Epithelial cell of proximal tubule (primary cell): ENCODE measurements at places on chromosomes 13 and 19. TPM values are rescaled to one million over a fixed set of nuclear protein-coding genes. Genes with fewer than 3 reads are reported as not detected.

DNA sequence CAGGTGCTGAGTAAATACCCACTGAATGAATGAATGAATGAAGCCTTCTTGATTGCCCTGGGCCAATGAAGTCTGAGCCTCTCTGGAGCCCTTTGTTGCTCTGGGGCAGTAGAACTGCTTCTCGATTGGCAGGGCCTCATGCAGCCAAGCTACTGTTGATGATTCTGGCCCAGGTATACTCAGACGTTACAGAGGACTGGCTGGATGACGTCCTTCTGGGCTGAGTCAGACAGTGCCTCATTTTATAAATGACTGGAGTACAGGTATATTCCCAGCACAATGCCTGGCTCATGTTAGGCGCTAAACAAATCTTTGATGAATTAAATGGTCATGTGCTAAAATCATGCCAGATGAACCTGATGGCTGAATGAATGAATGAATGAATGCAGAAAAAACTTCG lies 243.8 kb upstream of the MAB21L1 start:
- no peak for DNase-seq

The KLK2 gene
- total RNA-seq: not detected in 2 replicates

GRCh38 chr19:49793561-49793840 lies 19.6 kb downstream of the FUZ start:
- no peak for DNase-seq

The RABAC1 gene
- total RNA-seq: 108 and 161 TPM in 2 replicates

The PALM3 gene
- total RNA-seq: 0.17 and 0.36 TPM in 2 replicates

DNA sequence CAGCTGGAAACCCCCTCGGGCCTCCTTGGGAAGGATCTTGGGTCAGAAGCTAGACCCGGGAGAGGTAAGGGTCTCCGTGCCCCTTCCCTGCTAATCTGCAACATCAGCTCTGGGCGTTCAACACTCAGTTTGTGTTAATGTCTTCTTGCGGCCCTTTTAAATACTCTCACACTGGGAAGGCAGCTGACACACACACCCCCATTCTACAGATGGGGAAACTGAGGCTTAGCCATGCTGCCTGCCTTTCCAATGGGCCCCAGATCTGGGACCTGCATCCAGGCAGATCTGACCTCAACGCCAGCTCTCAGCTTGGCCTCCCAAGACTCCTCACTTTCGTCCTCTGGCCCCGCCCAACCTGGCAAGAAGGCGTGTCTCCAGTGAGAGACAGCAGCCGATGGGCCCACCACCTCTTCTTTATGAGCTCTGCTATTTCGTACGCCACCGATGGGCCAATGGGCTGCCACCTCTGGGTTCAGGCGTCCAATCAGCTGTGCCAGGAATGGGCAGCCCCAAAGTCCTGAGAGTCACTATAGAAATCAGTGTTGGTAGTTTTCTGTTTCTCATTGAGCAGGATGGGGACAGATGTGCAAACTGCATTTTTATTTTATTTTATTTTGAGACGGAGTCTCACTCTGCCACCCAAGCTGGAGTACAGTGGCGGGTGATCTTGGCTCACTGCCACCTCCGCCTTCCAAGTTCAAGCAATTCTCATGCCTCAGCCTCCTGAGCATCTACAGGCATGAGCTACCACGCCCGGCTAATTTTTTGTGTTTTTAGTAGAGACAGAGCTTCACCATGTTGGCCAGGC lies 43.8 kb downstream of the DNM2 start:
- no peak for DNase-seq

GRCh38 chr19:4096049-4096892 lies 27.7 kb downstream of the MAP2K2 start:
- no peak for DNase-seq

DNA sequence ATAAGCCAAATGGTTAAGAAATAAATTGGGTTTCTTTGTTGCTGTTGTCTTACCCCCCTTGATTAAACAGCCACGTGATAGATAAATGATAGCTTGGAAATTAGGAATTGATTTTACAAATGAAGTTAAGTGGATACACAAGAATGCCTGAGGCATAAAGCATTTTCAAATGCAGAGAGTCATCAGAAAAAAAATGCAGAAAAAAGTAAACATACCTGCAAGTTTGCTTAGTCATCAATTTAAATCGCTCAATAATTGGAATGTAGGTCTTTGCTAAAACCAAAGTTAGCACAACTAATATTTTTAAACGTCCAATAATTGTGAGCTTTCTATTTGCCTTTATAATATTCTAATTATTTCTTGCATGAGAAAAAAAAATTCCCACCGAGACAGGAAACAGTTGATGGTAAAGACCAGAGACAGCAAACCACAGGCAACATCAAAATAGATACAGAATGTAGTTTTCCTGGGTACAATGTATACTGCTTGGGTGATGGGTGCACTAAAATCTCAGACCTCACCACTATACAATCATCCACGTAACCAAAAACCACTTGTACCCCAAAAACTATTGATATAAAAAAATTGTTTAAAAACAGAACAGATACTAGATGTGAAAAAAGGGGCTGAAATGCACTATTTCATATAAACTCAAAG lies 924.0 kb downstream of the PCDH9 start:
- no peak for DNase-seq

The CELF5 gene
- total RNA-seq: not detected in 2 replicates

The MAMSTR gene
- total RNA-seq: 0.72 and 1.5 TPM in 2 replicates

DNA sequence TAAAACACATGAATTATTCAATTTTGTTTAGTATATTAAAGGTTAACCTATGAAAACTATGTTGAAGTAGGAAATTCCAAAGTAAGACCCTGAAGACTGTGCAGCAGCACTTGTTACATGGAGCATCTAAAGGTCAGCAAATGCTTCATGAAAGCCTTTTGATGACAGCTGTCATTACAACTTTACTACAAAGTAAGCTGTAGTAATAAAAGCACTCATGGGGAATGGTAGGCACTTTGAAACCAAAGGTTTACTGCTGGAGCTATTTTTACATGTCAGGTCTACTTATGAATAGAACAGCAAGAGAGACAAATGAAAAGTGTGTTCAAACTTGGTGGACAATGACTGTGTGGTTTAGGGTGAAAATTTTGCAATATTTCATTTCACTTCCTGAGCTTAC lies 672.5 kb upstream of the PCDH20 start:
- DNase-seq: no peak

DNA sequence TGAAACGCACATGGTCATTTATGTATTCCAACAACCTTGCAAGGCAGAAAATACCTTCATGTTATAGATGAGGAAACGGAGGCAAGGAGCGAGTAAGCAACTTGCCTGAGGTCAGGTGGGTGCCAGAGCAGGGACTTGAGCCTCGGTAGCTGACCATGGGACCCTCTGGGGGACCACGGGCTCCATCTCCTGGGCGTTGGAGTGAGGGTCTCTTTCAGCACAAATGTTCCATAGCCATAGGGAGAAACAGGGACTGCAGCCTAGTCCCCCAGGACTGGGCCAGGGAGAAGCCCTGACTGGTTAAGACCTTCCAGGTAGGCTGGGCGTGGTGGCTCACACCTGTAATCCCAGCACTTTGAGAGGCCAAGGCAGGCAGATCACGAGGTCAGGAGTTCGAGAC lies 38.4 kb upstream of the ADGRE5 start:
- no peak for DNase-seq

The ZIK1 gene
- total RNA-seq: 3.6 and 4.8 TPM in 2 replicates

DNA sequence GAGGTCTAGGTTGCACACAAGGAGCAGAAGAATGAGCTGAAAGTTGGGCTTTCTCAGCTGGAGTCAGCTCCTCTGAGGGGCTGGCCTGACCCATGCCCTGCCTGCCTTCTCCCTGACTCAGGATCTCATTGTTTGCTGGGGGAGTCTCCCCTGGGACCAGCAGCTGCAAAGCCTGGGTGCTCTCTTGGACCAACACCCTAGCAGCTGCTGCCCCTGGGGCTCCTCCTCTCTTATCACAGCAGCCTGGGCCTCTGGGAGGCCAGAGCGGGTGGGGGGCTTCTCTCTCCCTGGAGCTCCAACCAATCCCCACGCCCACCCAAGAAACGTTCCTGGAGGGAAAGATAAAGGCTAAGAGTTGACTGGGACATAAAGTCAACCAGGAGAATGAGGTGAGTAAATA lies 1.6 kb upstream of the FCGBP start:
- no peak for DNase-seq

- no peak for DNase-seq
These were observed 808.9 kb downstream of the DIAPH3 start for GRCh38 chr13:59354665-59355369.
